H4 (cell line): ENCODE measurements at places on chromosomes 1 and 21.
A peak's percentile ranks its signal among the peaks of the same experiment; 100 is the strongest.

GRCh38 chr1:168473126-168473525 lies 70.7 kb downstream of the XCL2 start:
- DNase-seq = no peak

DNA sequence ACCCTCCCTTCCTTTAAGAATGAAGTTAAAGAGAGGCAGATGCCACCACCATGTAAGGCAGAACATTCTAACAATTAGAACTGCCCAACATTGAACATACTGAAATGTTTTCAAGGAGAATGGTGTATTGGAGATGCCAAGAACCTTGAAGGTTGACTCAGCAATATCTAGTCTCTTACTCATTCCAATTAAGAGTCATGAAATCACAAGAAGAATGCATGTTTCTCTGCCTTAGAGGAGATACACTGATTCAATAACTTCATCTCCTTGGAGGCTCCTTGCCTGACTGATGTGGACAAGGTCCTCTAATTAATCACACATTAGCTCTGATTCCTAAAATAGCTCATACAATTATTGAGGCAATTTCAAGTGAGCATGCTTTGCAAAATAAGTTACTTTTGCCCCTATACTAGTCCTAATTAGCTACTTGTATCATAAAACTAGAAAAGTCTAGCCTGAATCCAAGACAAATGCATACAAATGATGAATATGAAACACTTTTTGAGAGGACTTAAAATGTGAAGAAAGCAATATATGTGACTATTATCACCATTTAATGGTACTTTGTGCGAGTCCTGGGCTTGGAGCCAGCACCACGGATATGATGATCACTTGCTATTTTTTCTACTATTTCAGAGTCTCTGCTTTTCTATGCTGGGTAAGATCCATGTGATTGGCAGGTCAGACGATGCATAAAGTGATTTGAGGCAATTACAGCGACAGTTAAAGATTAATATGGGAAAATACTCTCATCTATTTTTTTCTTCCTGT lies 114.5 kb downstream of the DSCAM start:
- DNase-seq = no peak

GRCh38 chr1:48245106-48245505 lies 22.6 kb downstream of the SLC5A9 start:
- no peak for DNase-seq

- no peak for DNase-seq
Measured at GRCh38 chr1:8815582-8816151, 1.8 kb downstream of the RERE start.

- no peak for DNase-seq
Measured at GRCh38 chr1:27383039-27383605, at the start of gene CD164L2. Gene CD164L2 (minus strand): TSS chr1:27383333. CDS start chr1:27383239, 94 bp downstream.

DNA sequence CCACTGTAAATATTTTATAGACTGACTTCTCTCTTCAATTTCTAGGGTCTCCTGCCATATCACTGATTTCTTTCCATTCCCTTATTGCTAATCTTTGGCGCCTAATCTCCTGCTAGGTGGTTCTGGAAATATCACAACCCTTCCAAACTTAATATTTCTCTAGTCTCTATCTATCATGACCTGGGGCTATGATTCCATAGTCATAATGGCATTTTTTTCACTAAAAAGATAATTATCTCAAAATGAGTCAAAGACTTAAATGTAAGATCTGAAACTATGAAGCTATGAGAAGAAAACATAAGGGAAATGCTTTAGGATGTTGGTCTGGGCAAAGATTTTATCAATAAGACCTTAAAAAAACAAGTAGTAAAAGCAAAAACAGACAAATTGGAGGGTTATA lies 74.2 kb downstream of the LEPR start:
- no peak for DNase-seq

DNA sequence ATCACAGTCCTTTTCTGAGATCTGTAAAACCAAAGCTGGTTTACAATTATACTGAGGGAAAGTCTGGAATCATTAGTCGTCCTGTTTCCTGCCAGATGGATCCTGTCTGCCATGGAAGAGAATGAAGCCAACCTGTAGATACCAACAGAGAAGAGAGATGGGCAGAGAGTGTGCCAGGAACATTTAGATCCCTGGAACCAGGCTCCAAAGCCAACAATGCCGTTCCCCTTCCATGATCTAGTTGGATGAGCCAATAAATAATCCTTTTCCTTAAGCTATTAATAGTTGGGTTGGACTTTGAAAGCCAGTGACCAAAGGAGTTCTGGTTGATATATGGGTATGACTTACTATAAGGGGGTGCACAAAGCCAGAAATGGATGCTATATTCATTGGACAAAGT lies 15.0 kb downstream of the CAPN8 start:
- DNase-seq = no peak

DNA sequence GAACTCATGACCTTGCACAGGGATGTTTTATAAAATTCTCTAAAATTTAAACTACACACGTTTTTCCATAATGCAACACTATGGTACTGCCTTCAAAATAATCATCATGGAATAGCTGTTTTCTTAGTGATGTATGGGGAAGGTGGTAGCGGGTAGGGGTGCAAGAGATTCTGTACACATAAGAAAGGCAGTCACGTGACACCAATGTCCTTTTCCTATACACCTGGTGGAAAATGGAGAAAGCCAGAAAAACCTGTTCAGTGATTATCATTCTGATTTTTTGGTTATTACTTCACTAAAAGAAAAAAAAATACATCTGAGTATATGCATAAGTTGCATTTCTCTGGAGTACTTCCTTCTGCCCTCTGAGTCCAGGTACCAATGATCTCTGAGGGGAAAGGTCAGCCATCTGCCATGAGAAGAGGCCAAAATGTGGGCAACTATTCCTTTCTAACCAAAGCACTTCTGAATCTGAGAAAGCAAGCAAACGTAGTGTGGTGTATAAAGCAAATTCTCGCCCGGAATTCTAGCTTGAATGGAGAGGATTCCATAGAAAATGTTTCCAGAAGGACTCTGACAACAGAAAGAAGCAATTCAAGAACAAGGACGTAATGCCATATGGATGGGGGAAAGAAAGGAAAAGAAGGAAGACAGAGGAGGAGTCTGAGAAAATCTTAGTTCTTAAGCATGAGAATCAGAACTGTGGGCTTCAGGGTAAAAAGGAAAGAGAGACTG lies 137.3 kb downstream of the RERE start:
- no peak for DNase-seq

DNA sequence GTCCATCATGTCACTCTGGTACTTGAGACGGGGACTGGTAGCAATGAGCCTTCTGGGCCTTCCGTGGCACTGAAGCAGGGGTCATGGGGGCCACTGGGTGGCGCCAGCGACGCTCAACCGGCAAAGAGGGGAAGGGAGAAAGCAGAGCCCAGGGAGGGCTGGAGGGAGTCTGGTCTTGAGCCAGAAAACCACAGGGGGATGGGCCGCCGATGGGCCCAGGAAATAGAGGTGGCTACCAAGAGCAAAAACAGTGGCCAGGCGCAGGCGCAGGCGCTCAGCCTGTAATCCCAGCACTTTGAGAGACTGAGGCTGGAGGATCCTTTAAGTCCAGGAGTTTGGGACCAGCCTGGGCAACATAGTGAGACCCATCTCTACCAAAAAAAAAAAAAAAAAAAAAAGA lies 21.8 kb downstream of the EXOC8 start:
- peak; percentile 45 for DNase-seq

DNA sequence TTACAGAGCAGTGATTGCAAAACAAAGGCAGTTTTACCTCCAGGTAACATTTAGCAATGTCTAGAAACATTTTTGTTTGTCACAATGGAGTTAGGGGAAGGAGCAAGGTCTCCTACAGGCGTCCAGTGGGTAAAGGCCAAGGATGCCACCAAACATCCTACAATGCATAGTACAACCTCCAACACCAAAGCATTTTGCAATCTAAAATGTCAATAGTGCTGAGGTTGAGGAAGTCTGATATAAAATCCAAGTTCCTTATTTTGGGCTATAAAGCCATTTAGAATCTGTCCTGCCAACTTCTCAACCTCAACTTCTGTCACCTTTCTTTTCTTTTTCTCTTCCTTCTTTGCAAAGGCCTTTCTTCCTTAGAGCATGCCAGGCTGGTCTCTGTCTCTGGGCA lies 111.2 kb downstream of the FASLG start:
- no peak for DNase-seq

- no peak for DNase-seq
Measured at GRCh38 chr1:10888291-10888690, 91.8 kb upstream of the CASZ1 start.

DNA sequence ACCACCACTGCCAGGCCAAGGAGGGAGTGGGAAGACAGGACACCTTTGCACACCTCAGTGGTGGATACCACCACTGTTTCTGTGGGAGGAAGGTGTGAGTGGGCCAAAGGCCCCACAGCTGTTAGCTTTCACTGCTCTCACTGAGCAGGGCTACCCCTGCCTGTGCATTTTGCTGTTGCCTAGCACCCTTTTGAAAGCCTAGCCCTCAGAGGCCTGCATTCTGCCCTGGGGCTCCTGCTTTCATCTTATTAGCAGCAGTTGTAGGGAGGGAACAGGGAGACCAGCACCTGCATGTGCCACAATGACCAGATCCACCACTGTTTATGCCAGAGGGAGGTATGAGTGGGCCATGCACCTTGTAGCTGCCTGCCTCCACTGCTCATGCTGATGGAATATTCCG lies 110.9 kb upstream of the C21orf91 start:
- DNase-seq = no peak

DNA sequence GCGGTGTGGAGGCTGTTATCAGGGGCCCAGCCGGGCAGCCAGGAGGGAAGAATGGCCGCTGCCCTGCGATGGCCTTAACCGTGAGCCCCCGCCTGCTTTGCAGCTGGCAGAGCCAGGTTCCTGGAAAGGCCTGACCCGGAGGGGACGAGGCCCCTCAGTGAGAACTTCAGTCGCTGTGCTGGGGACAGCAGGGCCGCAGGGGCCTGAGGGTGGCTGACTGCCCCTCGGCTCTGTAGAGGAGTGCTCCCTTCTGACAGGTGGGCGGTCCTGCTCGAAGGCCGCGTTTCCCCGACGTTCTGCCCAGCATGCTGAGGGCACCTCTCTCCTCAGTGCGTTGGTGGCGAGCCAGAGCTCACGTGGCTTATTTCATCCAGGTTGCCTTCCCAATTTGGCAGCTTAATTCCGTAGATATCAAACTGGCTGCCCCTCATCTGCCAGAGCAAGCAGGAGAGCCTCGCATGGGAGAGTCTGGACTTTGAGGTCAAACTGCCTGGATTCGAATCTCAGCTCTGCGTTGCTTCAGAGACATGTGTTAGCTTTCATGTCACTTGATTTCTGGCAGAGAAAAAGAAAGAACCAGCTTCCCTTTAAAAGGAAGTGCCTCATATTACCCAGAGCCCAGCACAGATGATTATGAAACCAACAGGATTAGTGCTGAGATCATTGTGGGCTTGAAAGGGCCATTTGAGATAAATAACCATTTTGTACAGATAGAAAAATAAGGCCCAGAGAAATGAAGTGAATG lies 239.8 kb downstream of the SDCCAG8 start:
- peak; percentile 43 for DNase-seq

DNA sequence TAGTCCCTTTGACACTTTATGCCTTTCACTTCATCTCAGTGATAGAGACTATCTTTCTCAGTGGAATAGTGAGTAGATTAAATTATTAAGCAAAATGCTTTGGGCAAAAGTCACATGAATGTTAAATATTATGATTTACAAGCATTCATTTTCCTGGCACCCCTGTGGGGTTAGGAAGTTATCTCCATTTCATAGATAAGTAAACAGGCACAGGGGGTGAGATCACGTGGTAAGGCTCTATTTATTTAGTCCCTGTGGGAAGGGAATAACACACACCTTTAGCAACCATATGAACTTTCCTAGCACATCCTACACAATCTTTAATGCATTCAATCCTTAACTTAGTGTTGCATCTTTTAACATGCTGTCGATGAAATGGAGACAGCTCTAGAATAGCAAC lies 12.3 kb downstream of the PSMB2 start:
- DNase-seq = no peak

GRCh38 chr1:182716740-182717720 lies 32.6 kb upstream of the RGS8 start:
- DNase-seq = no peak

GRCh38 chr1:18611311-18611710 lies 19.3 kb upstream of the PAX7 start:
- DNase-seq = no peak

GRCh38 chr1:96756789-96757188 lies 35.2 kb downstream of the PTBP2 start:
- DNase-seq = no peak

DNA sequence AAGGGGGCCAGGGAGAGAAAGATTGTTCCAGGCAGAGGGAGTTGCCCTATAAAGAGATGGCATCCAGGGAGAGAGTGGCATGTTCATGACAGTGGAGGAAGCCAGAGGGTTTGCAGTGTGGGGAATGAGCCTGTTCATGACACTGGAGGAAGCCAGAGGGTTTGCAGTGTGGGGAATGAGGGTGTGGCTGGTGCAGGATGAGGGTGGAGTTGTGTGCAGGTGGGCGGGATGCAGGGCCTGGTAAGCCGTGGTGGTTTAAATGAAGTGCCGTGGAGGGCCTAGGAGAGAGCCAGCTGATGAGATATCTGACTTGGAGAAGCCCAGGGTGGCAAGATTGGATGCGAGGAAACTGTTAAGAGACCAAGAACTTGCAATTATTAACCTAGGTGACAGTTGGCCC lies 131.8 kb downstream of the CAMTA1 start:
- no peak for DNase-seq

GRCh38 chr1:183575606-183576005 lies 14.7 kb downstream of the NCF2 start:
- no peak for DNase-seq

DNA sequence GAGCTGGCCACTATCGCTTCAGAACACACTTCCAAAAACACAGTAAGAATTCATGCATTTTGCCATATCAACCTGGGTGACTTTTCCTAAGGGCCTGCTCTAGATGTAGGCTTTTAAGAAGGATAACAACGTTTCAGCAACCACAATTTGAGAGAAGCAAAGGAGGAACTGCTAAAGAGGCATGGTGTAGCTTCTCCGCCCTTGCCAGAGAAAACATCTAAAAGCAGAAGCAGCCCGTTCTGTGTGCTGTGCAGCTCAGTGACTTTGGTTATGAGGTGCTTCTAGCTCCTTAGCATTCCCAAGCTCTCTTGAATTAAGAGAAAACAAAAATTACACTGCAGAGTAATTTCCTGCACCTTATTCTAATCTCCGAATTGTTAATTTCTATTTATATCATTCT lies 2.7 kb downstream of the PER3 start:
- no peak for DNase-seq
